Fibroblast of skin of right quadriceps (primary cell): ENCODE measurements at places on chromosomes 6 and 20.

DNA sequence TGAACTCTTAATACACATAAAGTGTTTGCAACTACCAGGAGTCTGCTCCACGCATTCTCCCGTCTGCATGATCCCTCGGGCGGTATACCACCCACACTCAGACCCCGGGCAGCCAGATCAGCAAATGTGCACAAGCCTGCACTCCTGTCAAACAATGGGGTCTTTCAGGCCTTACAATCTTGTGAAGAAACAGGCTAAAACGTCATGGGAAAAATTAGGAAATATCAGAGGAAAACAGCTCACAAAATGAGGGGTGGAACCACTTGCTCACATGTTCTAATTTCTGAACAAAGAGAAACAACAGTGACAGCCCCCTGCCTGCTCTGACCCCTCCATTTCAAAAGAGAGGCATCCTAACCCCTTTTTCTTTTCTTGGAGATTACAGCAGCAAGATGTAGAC is 69.4 kb downstream of the BACH2 start:
- DNase-seq = no peak

GRCh38 chr6:161003336-161003735 is 11.8 kb downstream of the MAP3K4 start:
- DNase-seq = no peak

DNA sequence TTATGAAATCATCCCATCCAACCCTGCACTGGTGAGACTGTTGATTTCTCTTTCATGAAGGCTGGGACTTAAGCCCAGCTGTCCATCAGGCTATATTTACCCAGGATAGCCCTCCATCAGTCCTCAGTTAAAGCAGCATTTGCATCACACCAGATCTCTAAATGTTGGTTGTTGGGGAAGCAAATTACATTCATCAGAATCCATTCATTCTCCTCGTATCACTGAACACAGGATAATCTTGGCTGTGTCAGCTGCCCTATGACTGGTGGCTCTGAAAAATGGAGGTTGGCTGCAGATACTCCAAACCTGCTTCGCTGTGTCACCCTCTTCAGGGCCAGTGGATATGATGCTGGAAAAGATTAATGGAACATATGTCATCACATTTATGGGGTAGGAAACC is 718.3 kb downstream of the KIF16B start:
- DNase-seq = no peak

DNA sequence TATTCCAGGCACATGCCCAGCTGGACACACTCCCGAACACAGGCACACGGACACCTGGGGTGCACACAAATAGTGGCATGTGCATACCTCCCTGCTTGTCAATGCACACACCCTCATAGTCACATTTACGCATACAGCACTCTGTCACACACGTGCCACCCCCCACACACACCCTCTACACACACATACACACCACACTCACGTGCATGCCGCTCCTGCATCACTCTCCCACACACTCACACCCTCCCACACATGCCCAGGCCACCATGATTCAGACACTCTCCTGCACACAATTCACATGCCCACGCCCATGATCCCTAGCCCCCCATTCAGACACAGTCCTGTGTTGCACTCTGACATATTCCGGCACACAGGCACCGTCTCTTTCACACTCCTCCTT is 13.0 kb downstream of the SIRPA start:
- no peak for DNase-seq

DNA sequence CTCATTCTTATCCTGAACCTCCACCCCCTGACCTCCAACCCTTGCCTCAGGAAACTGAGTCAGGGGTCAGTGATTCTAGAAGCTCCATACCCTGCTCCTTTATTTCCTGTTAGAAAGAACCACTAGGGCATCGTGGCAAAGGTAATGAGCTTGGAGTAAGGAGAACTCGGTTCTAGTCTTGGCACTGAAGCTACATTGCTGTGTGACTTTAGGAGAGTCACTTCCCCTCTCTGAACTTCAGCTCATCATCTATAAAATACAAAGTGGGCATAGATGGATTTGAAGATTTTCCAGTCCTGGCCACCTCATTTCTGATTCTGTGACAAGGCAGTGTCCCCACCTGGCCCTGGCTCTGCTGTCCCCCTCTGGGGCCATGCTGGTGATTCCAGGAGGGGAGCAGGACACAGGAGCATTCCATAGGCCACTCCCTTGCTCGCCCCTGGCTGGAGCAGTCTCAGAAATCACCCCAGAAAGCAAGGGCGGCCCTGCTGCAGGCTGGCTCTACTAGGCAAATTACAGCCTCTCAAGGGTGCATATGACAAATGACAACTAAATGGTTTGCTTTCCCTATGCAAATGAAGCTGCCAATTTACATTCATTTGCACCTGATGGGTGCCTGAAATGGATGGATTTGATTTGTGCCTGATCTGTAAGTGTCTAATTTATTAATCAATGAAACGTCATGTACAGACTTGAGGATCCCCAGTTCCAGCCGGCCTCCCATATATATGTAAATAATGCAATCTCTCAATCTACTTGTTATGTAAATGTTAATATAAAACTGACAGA is 62.2 kb downstream of the LRFN2 start:
- DNase-seq = no peak

- DNase-seq = no peak
Measured at GRCh38 chr6:81561731-81562130, 190.8 kb downstream of the TENT5A start.
